ENCODE measurements at places on chromosomes 3 and 15.

GRCh38 chr15:67161412-67161811, 93.0 kb downstream of the AAGAB start:
- no peak for DNase-seq

DNA sequence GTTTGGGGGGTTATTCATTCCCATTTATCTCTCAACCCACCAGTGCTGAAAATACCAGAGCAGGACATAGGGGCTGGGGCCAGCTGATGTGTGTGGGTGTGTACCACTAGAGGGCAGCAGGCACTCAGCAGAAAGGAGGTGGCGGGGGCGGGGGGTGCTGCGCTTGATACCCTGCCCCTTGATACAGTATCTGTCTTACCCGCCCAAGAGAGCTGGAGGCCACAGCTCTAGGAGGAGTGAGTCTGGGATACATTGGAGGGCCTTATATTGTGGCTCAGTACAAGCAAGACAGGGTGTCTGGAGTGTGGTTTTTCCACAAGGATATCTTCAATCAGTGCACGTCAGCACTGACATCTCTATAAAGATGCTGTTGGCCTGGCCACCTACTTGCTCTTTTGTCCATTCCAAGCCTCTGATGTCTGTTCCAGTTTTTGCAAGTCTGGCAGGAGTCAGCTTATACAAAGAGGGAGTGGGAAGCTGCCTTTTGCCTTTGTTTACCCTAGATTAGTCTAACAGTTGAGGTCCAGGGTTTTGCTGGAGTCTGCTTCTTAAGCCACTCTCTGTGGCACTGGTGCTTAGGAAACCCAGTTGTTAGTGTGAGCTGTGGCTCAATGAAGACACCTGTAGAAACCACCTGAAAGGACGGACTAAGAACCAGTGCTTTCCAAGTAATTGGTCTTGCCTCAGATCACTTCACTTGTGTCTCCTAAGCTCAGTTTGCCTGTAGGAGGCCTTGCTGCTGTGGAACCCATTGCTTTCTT, 1.5 kb upstream of the RBM15B start:
- DNase-seq = peak; percentile 66

DNA sequence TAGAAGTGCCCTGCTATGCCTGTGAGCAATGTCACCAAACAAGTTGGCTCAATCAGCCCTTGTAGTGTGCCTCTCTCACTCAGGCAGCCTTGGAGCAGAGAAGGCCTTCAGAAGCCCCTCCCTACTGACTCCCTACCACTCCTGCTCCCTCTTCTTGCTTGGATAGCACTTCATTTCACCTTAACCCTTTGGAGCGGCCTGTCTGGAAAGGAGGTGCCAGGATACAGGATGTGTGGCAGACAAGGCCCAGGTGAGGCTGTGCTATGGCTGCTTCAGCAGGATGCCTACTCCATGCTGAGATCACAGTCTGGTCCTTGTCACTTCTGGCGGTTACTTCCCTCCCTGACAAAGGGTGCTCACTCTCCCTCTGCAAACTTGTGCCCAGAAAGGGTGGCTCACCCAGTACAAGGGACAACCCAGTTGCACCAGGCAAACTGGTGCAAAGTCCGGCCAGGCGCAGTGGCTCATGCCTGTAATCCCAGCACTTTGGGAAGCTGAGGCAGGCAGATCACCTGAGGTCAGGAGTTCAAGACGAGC, 1.1 kb downstream of the MON1A start:
- DNase-seq = no peak

GRCh38 chr3:87082796-87083440, 92.0 kb upstream of the VGLL3 start:
- DNase-seq = peak; percentile 71

DNA sequence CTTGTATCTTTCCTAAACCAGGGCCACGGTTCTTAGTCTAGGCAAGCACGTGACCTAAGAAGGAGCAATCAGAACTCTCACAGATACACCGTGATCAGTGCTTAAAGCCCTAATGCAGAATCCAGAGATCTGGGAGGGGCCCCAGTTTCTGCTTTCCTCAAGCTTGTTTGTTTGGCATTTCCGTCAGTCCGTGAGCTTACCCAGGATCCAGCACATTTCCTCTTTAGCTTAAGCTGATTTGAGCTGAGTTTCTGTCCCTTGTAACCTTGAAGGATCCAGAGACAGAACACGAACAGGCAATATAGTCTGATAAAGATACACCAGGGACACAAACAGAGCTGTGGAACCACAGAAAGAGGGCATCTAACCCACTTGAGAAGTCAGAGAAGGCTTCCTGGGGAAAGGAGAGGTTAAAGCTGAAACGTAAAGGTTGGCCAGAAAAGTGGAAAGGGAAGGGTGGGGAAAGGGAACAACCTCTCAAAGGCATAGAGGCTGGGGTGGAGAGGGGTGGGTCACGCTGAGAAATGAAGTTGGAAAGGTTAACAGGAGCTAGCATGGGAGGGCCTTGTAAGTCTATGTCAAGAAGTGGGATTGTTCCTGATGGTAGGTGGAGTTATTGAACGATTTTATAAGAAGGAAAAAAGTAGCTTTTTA, 42.1 kb upstream of the RARB start:
- no peak for DNase-seq

GRCh38 chr3:104452697-104453096, 914.0 kb upstream of the ALCAM start:
- DNase-seq = no peak

All from AML-193 (cell line).